ENCODE measurements at places on chromosomes 3 and 15. TPM values are rescaled to one million over a fixed set of nuclear protein-coding genes. Genes with fewer than 3 reads are reported as not detected.

MCCC1 gene
- total RNA-seq, result 38.3 TPM

CPA3 gene
- not detected for total RNA-seq

- no peak for DNase-seq
Measured at GRCh38 chr3:112815981-112816380, 30.7 kb downstream of the CD200R1L start.

DNA sequence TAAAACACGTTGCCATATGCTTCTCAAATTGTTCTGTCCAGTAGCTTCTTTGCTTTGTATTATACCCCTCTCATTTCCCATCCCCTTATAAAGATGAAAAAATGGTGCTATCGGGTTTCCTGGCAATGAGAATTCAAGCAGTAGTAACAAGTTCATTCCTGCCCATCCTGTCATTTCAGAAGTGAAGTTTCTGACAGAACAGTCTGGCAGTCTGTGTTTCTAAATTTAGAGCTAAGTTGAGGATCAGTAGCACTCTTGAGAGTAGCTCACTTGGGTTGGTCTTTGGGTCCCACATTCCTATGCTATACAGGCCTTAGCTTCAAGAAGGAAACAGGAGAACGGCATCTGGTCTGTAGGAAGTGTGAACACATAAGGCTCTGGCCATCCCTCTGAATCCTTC is 134.6 kb downstream of the GHSR start:
- no peak for DNase-seq

CHST2 gene
- 44.4 TPM for total RNA-seq

DNA sequence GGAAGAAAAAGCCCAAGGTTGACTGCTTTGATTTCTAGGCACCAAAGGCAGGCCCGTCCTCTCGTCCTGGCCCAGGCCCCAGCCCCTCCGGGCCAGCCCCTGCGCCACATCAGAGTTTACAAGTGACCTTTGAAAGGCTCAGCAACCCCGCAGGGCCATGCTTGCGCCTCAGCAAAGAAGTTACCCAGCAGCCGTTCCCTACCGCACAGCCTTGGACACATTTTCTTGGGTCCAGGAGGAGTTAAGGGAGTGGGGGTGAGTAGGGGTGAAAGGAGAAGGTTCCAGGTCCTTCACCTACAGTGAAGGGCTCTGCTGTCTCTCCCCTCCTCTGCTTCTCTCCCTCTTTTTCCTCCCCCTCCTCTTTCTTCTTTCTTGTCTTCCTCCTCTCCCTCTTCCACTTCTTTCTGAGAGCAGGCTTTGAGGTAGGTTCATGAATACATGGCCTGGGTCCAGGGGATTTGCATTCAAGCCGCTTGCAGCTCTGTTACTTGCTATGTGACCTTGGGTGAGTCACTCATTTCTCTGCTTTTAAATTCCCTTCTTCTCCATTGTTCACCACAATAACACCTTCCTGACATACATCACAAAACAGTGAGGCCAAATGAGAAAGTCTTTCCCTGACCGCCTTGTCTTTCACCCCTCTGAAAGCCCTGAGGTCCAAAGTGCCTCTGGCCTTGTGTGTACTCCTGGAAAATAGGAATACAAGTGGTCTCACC is 223.3 kb upstream of the TPRG1 start:
- DNase-seq, result no peak
